Cerebellar nuclear complex (tissue), 1 donor: ENCODE measurements at places on chromosomes 7 and 10.

DNA sequence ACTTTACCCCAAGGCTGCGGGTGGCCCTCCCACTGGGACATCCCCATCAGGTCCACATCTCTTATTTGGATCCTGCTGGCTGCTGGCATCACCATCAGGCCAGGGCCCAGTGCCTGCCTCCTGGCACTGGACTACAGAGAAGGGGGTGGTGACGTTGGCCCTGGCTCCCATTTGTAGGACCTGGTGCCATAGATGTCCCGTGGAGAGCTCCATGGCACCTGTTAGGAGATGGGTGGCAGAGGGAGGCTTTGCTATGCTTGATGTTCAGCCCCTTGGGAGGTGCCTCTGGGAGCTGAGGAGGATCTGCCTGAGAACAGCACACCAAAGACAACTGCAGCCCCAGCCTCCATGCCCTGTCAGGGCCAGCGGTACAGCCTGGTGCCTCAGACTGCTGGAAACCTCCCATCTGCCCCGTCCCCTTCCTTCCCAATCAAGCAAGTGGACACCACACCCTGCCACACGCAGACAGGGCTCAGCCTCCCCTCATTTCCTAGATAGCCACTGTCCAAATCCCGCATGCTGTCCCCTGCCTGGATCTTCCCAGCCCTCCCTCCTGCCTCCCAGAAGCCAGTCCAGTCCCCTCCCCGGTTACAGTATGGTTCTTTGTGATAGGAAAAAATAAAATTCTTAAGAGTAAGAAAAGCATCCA, 230.0 kb upstream of the GRB10 start:
- no peak for DNase-seq

- no peak for DNase-seq
Measured at GRCh38 chr10:97713339-97713825, at the start of gene MARVELD1. MARVELD1 (plus strand) TSS chr10:97713730; CDS start chr10:97713877, 147 bp downstream.

- DNase-seq: no peak
Measured at GRCh38 chr10:1241973-1242935, 186.1 kb downstream of the WDR37 start.

- DNase-seq: no peak
Measured at GRCh38 chr10:24791084-24791726, 67.5 kb upstream of the ARHGAP21 start.

- no peak for DNase-seq
Measured at GRCh38 chr7:26198781-26199169, 1.8 kb downstream of the HNRNPA2B1 start.

GRCh38 chr10:20993389-20993788, 96.3 kb upstream of the NEBL start:
- DNase-seq: no peak

- no peak for DNase-seq
Measured at GRCh38 chr10:21953585-21954057, 49.9 kb downstream of the DNAJC1 start.

GRCh38 chr7:142832417-142832816, 22.5 kb upstream of the EPHB6 start:
- no peak for DNase-seq

GRCh38 chr10:59724098-59724938, 14.7 kb upstream of the SLC16A9 start:
- no peak for DNase-seq

GRCh38 chr10:74047871-74048270, 50.0 kb downstream of the VCL start:
- DNase-seq: no peak

DNA sequence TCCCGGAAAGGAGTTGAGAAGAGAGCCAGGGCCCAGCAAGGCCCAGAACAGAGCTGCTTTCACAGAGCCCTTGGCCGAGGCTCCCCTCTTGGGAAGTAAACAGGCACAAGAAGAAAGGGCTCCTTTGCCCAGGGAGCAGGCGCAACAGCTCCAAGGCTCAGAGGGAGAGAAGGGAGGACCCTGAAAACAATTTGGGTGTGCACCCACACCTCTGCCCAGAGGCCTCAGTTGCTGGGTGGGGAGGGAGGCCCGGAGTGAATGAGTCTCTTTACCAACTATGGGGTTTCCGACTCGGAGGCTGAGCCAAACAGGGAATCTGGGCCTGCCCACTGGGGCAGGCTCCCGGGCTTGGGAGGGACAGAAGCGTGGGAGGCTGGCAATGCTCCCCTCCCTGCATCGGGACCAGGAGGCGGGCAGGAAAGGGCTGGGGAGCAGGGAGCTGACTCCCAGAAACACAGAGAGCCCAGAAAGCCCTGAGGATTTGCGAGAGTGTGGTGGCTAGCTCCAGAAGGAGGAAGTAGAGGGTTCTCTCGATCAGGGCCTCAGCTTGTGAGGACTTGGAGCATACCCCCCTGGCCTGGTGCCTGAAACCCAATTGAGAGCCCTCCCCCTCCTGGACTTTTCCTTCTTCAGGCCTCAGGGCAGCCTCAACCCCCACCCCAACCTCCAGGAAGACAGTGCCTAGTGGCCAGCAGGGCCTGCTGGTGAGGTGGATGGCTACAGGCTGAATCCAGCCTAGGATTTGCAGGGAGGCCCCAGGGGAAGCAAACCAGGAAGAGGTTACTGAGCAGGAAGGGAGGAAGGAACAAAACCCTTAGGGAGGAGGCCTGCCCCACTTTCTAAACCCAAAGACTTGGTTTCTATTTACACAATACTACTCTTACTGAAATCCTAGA, 6.2 kb downstream of the C10orf105 start:
- DNase-seq: no peak

GRCh38 chr7:29853789-29854188, 47.5 kb downstream of the WIPF3 start:
- no peak for DNase-seq

DNA sequence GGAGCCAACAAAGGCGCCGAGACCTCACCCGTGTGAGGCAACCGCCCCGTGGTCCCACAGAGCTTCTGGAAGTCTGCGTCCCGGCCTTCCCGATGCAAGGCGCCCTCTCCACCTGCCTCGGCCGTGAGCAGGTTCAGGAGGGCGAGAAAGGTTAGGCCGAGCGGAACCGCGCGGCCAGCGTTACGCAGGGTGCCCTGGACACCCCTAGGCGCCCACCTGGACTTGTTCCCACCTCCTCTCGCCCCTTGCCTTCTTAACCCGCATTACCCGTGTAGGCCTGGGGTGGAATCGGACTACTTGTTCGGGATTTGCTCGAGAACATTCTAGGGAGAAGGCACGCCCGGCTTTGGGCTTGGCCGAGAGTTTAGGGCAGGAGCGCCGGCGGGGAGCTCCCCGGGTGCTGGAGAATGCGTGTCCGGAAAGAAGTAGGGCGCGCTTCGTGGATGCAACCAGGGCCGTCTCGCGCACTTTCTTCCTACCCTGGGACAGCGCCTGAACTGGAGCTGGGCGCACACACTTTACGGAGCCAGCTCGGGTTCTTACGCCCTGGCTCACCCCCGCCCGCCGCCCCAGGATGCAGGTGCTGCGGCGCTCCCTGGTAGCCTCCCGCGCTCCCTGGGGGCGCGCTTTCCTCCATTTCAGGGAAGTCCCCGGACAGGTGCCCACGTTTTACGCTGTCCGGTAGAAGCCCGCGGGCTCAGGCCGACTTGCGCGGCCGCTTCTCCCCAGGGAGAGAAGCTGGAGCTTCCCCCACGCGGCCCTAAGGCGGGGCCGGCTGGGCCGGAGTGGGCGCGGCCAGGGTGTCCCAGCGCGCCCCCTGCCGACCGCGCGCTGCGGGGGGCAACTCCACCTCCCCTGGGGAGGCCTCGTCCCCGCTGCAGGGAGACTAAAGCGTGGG, 74.5 kb downstream of the INSIG1 start:
- DNase-seq: no peak

GRCh38 chr7:80916770-80917741, 1.8 kb downstream of the SEMA3C start:
- no peak for DNase-seq

DNA sequence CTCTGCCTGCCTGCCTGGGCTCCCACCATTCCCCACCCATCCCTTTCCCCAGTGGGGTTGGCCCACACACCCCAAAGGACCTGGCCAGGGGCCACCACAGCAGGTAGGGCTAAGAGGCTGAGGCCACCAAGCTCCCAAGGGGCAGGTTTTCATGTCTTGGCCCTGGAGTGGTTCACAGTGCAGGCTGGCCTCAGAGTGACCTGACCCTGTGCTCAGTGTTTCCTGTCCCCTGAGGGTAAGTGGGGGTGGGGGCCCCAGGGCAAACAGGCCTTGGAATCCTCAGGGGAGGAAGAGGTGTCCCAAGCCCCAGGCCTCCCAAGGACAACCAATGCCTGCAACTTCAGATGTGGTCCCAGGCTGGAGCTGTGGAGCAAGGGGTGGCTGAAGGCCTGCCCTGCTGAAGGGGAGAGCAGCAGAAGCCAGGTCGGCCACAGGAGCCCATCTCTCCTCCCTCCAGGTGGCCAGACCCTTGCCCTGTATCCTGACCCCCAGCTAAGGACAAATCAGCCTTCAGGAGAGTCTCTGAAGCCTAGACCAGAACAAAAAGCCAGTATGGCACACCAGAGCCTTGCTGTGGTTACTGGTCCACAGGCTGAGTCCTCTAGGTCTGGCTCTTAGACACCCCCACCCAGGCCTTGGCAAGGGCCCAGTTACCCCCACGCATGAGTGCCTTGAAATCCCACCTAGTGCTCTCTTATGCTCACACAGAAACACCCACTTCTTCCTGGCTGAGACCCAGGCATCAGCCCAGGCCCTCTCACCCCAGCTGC, 27.6 kb downstream of the POLL start:
- no peak for DNase-seq

DNA sequence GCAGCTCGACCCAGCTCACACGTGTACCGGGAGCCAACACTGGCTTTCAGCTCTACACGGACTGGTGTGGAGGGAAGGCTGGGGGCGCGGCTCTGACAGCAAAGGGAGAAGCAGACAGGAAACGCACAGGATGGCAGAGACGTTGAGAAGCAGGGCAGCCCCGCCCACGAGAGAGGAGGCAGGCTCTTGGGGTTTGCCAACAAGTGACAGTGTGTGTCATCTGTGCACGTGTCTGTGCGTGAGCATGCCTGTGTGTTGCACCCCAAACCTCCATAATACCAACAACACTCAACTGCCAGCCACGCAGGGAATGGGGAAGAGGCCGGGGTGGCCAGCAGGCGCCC, 64.4 kb upstream of the PDGFA start:
- DNase-seq: no peak

- DNase-seq: no peak
Measured at GRCh38 chr10:6195846-6196245, 6.9 kb upstream of the PFKFB3 start.

- no peak for DNase-seq
Measured at GRCh38 chr10:34047389-34047788, 712.9 kb upstream of the NRP1 start.

GRCh38 chr10:73017955-73018480, 63.4 kb upstream of the PLA2G12B start:
- DNase-seq: no peak

GRCh38 chr10:62284221-62284620, 15.6 kb upstream of the RTKN2 start:
- DNase-seq: no peak

DNA sequence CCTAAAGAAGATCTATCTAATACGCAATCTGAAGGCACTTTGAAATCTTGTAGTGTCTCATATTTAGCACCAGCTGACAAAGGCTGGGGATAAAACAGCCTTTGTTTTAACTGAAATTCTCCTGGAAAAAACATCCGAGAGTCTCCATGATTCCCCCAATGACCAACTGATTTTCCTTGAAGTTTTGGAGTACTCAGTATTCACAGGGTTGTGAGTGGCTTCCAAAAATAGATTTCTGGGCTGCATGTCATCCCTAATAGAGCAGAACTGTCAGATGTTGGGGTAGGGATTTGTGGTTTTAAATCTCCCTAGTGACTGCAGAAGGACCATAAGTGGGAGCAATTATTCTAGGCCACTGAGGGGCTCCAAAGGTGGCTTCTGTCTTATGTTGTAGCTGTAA, 206.4 kb downstream of the TAX1BP1 start:
- no peak for DNase-seq

DNA sequence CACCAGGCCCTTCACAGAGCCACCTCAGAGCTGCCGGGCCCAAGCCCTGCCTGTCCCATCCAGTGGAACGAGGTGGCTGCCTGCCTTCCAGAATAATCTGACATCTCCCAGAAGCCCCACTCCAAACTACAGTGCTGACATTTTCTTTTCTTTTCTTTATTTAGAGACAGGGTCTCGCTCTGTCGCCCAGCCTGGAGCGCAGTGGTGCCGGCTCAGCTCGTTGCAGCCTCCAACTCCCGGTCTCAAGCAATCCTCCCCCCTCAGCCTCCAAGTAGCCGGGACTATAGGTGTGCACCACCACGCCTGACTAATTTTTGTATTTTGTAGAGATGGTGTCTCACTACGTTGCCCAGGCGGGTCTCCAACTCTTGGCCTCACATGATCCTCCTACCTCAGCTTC, 346 bp downstream of the TMEM270 start:
- no peak for DNase-seq

DNA sequence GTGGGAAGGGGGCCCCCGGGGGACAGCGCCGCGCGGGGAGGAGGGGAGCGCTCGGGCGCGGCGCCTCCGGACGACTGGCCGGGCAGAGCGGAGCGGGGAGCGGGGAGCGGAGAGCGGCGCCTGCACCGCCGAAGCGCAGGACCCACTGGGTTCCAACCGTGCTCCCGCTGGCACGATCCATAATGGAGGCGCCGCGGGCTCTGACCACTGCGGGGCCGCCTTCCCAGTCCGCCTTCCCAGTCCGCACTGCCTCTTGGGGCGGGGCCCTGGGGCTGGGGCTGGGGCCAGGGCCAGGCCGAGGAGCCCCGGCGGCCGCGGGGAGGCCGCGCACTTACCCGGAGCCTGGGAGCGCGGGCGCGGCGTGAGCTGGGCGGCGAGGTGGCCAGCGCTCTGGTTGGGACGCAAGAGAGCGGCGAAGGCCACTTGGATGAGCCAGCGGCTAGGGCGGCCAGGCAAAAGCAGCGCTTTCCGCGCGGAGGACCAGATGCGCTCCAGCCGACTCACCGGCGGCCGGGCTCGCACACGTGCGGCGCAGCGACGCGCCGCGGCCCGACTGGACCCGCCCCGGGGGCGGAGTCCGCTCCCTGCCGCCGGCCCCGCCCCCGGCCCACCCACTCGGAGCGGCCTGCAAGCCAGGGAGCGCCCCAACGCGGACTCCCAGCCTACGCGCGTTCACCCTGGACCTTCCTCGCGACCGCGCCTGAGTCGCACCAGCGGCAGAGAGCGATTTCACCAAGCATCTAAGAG, at the start of gene PUS7:
PUS7 (minus strand) TSS at position 555 of the 747 bp plus-strand sequence. CDS start 13,759 bp downstream, outside the sequence.
- DNase-seq: peak; percentile 50

- DNase-seq: no peak
Measured at GRCh38 chr10:21166557-21167287, 269.6 kb upstream of the NEBL start.

GRCh38 chr7:81871606-81872265, 101.9 kb upstream of the HGF start:
- no peak for DNase-seq

GRCh38 chr10:76523791-76524351, 1092.4 kb downstream of the LRMDA start:
- no peak for DNase-seq

GRCh38 chr7:95472581-95473161, 13.1 kb upstream of the ASB4 start:
- no peak for DNase-seq
